GM06990 (cell line): ENCODE measurements at places on chromosomes 11 and 22.

- no peak for DNase-seq
These were observed 192.1 kb downstream of the CTTN start for GRCh38 chr11:70590356-70590991.

DNA sequence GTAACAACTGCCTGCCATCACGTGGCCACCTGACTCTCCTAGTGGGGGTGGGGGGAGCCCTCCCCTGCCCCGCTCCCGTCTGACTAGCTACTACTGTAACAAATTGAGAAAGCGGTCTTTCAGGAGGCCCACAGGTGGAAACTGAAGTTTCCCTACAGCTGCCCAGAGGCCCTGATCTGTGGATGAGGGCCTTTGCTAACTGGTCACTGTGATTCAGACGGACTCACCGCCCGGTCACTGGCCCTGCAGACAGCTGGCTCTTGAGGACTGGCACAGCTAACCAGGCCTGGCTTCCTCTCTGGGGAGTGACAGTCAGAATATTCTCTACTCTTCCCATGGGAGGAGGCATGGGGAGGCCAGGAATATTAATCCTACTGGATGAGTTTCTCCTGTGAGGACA is 116.8 kb downstream of the ARHGAP8 start:
- DNase-seq = no peak

- no peak for DNase-seq
These were observed 77.0 kb downstream of the RAB38 start for GRCh38 chr11:88098289-88098688.

- no peak for DNase-seq
These were observed 416.4 kb downstream of the MIAT start for GRCh38 chr22:27073601-27074425.

DNA sequence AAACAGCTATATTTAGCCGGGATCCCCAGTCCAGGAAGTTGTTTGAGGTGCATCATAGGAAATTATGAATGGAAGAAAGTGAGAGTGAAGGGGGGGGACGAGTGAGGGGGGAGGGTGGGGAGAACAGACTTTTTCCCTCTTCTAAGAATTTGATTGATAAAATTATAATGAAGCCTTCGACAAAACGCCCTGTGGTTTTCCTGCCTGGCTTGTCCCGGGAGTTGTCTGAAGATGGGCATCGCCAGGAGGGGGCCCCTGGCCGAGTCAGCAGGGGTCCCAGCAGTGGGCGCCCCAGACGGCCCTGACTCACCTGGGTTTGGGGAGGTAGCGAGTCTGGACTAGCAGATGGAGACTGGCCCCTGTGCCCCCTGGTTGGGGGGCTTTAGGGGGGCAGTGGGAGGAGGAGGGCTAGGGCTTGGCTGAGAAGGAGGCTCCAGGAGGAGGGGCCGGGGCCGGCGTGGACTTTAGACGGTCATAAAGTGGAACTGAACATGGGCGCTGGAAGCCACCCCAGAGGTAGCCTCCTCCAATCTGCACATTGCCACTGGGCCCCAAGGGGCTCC is 336 bp upstream of the LIF start:
- DNase-seq = no peak

- no peak for DNase-seq
These were observed 5.9 kb upstream of the BDNF start for GRCh38 chr11:27705873-27706820.

- DNase-seq = no peak
These were observed 190.8 kb downstream of the TTC28 start for GRCh38 chr22:28488825-28489224.

- DNase-seq = no peak
These were observed 100.2 kb upstream of the CHRM4 start for GRCh38 chr11:46491661-46492330.

DNA sequence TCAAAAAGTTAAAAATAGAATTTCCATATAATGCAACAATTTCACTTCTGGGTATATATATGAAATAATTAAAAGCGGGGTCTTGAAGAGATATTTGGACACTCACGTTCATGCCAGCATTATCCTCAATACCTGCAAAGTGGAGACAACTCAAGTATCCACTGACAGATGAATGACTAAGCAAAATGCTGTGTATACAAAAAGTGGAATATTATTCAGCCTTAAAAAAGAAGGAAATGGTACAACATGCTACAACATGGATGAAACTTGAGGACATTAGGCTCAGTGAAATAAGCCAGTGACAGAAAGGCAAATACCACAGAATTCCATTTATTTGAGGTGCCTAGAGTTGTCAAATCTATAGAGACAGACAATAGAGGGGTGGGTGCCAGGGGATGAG is 62.5 kb upstream of the GAL start:
- DNase-seq = no peak
